ENCODE measurements at places on chromosomes 11 and 22.

DNA sequence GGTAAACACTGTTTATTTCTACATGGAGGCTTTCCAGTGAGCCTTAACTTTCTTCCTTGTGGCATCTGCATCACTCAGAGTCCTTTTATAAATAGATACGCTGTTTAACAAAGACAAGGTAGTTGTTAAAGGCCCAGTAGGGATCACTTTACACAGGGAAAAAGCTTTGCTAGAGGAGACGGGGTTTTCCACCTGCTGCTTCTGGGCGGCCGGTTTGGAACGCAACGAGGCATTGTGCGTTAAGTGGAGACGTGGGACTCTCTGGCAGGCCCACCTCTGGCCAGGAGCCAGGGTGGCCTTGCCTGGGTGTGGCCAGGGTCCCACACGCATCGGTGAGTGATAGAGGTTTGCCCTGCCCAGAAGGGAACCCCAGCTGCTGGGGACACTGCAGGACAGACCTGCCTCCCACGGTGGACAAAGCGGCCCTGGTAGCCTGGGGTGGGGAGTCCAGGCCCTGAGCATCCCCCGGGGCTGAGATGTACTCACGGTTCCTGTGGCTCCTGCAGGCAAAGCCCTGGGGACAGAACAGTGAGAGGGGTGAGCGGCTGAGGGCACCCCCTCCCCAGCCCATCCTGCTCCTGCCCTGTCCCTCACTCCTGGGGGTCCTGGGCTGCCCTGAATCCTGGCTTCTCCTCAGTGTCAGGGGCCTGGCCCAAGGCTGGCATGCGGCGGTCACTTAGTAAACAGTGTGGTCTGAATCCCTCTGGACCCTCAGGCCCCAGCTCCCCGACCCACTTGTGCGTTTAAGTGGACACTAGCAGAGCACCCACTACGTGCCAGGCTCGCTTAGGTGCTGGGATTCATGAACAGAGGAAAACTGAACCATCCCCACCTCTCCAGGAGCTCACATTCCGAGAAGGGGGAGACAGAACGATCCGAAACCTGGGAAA is 4.2 kb downstream of the IL17REL start:
- no peak for DNase-seq

- no peak for DNase-seq
Measured at GRCh38 chr11:116548256-116548655, 224.5 kb downstream of the BUD13 start.

DNA sequence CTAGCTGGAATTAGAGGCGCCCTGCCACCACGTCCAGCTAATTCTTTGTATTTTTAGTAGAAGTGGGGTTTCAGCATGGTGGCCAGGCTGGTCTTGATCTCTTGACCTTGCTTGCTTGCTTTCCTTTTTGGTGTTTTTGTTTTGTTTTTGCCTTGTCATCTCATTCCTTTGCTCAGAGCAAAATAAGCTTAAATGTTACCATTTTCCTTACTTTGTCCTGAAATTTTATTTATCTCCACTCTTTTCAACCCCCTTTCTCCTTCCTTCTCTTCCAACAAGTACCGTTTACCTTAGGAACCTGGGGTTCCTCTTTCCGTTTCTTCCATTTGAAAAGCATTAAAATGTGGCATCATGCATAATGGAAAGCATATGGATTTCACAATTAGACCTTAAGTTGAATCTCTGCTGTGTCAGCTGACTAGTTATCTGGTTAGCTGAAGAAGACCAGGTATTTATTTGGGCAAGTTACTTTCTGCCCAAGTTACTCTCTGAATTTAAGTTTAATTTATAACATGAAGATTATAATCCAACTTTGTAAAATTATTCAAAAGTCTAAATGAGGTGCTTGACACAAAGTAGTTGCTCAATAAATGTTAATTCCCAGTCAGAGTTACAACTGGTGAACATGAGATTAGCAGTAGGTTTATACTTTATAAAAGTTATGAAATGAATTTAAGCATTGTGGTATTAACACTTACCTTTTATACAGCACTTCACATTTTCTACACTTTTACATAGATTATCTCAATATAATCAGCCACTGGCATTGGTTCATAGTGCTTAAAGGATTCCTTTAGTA is 69.7 kb downstream of the PRMT3 start:
- DNase-seq = no peak

DNA sequence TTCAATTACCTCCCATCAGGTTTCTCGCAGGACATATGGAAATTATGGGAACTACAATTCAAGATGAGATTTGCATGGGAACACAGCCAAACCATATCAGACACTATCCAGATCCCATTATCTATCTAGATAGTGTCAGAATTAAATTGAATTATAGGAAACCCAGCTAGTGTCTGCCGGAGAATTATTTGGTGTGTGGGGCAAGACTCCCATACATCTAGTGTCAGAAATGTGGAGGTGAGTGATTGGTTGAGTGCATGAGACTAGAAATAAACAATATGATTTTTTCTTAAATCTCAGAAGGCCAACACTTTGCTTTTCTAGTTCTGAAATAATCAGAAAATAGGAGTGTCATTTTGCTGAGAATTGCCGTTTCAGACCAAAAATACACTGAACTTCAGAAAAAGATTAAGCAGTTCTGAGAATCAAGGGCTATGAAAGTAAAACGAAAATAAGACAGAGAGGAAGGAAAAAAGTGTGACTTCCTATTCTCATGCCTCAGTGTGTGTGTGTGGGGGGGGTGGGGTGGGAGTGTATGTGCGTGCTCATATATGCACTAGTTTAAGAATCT is 21.3 kb downstream of the CASP12 start:
- DNase-seq = no peak

- DNase-seq = no peak
Measured at GRCh38 chr11:4068962-4069361, 25.6 kb upstream of the RRM1 start.

- no peak for DNase-seq
Measured at GRCh38 chr11:32029721-32030120, 61.2 kb upstream of the RCN1 start.

- no peak for DNase-seq
Measured at GRCh38 chr11:110287537-110287936, 8.9 kb downstream of the RDX start.

GRCh38 chr11:27646051-27646818 is 54.0 kb downstream of the BDNF start:
- DNase-seq = no peak

GRCh38 chr11:12900496-12900895 is 108.6 kb upstream of the RASSF10 start:
- no peak for DNase-seq

GRCh38 chr22:20560716-20561115 is 53.3 kb downstream of the MED15 start:
- DNase-seq = no peak

- no peak for DNase-seq
Measured at GRCh38 chr11:42225664-42226063, 766.2 kb upstream of the LRRC4C start.

Measured in stimulated activated CD4-positive, alpha-beta T cell treated with anti-CD3 and anti-CD28 coated beads, TNF-alpha, amount 100 ng/mL, for 4 hours (primary cell).